ENCODE measurements at places on chromosomes 5 and 9.

DNA sequence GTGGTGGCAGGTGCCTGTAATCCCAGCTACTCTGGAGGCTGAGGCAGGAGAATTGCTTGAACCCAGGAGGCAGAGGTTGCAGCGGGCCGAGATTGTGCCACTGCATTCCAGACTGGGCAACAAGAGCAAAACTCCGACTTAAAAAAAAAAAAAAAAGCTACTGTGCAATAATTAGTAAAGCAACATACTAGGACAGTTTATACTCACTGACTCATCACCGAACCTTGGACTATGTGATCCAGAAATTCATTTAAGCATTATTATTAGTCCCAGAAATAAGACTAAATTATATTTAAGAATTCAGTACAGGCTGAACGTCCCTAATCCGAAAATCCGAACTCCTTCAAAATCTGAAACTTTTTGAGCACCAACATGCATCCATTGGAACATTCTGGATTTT is 37.8 kb downstream of the GOLPH3 start:
- DNase-seq, result no peak

DNA sequence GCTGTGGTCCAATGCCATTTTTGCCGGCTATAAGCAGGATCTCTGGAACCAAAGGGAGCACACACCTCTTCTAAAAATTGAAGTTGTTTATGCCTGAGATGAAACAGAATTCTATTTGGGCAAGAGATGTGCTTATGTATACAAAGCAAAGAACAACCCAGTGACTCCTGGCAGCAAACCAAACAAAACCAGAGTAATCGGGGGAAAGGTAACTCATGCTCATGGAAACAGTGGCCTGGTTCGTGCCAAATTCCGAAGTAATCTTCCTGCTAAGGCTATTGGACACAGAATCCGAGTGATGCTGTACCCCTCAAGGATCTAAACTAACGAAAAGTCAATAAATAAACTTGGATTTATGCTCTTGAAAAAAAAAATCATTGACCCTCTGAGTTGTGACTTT is 178.7 kb downstream of the CEMIP2 start:
- no peak for DNase-seq

GRCh38 chr5:150428978-150429377 is 16.3 kb upstream of the CD74 start:
- no peak for DNase-seq

DNA sequence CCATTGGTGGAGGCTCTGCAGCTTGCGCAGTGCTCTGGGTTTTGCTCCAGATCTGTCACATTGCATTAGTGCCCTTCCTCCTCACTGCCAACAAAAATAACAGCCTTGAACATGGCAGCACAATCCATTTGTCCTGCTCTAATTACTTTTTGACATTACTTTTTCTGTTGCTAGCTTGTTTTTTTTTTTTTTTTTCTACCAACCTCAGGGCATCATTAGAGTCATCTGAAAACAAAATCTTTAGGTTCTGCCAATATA is 117.5 kb upstream of the NR5A1 start:
- no peak for DNase-seq

DNA sequence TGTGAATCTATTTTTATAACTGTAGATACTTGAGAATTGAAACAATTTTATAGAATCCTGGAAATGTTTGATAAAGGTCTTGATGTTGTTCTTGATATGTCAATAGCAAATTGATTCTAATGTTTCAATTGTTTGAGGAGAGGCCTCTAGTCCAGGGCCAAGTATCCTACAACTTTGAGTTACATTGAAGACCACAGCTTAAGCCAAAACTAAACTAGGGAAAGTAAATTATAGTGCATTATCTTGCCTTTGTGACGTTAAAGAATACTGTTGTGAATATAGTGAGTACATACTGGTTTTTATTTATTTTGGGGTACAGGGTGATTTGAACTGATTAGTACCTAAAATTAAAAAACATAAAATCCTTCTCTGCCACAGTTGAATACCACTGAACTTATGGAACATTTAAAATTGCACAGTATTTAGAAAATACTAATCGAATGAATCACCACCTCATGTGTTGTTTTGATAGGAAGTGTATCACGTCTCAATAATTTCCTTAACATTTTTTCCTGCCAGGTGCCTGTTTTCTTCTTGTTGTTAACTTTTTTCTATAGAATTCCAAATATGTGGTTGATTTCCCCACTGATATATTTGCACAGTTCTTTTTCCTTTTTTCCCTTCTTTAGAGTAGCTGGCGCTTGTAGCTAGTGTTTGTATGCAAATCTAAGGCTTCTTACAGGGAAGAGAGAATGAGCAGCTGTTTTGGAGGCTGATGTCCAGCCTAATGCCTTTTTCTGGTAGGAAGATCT is 12.5 kb downstream of the ARHGEF28 start:
- DNase-seq, result peak; percentile 27

All from amniotic stem cell (primary cell).